Stimulated activated CD8-positive, alpha-beta memory T cell treated with anti-CD3 and anti-CD28 coated beads, Interleukin-12 subunit alpha, Interleukin-12 subunit beta, amount 100 ng/mL, for 4 hours (primary cell): ENCODE measurements at places on chromosomes 2 and 18.

DNA sequence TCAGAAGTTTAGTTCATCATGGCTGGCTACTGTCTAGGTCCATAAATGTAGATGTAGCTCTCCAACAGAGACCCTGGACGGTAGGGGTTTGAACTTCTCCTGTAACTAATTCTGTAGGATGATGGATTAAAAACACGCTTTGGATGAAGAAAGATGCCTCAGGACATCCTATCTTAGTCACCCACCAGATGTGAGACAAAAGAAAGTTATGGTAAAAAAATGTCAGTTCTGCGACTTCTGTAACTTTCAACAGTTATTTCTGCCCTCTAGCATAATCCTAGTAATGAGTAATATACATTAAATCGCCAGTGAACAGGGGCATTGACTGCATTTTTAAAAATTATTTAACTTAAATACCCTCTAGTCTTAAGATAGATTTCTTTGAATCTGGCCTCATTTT is 210.1 kb upstream of the LRATD1 start:
- DNase-seq, result no peak

DNA sequence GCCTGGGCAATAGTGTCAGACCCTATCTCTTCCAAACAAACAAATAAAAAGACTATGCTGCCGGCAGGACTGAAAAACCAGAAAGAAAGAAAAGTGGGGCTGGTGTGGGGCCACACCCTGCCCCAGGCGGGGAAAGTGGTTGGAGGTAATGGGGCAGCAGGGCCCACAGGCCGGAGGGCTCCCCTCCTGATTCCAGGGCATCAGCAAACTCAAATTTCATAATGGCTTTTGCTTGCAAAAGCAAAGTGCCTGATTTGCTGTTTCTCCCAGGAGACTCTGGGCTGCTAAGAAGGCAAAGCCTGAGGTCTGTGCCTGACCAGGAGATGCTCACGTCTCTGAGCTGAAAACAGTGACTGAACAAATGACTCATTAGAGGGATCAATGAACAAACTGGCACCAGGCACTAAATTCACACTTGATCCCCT is 121.9 kb downstream of the HDAC4 start:
- no peak for DNase-seq

DNA sequence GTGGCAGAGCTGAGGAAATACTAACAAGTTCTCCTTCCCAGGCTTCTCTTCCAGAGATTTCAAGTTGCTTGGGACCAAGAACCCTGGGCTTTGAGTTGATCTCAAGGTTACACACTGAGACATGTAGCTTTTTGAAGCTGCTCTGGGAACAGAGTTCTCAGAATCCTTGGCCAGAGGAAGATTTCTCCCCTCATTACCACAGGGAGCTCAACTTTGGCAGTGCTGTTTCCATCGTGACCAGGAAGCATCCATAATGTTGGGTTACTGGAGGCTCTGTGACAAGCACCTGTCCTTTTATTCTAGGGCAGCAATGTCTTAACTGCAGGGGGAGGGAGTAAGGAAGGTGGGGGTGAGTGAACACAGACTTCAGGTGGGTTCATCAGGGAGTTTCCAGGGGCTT is 41.5 kb upstream of the CHRNA1 start:
- no peak for DNase-seq

DNA sequence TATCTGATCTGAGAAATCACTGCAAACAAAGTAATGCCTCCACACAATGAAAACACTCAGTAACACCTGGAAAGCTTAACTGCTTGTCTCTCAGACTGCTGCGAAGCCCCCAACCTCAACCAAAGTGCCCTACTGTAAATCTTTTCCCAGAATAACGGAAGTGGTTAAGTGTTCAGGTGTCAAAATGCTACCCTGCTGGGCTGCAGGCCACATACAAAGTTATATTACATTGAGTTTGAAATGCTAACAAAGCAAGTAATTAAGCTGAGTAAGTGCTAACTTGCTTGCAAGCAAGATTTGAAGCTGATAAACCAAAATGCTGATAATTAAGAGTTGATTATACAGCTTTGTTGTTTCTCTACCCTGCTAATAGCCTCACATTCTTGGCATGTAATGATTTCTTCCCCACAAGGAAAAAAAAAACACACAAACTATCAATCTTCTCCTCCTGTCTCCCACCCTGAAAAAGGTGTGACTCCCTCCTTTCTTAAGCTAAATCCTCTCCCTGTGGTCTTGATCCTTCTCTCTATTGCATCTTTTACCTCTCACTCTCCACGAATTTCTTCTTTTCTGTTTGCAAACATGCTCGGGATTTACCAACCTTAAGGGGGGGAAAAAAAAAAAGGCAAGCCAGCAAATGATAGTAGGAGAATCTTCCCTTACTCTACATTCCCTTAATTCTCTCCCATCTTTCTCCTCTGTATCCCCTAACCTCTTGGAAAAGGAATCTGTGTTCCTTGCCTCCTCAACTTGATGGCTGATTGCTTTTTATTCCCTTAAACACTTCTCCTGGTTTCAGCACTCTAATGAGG is 266.8 kb upstream of the SIX3 start:
- no peak for DNase-seq

DNA sequence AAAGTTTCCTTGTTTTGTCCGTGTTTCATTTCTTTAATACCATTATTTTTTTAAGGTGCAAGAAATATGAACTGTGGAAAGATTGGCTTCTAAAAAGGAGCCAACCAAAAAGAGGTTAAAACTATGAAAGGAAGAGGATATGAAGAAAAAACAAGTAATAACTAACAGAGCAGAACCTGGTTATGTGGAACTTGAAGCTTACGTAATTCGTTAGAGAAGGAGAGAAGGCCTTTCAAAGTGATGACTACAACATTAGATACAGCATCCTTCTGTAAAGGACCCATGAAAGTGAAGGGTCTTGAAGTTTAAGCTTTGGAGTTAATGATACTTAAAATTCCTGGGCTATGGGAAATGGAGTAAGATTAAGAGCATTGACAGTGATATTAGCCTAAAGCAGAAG is 84.5 kb downstream of the ANKRD12 start:
- DNase-seq, result no peak

DNA sequence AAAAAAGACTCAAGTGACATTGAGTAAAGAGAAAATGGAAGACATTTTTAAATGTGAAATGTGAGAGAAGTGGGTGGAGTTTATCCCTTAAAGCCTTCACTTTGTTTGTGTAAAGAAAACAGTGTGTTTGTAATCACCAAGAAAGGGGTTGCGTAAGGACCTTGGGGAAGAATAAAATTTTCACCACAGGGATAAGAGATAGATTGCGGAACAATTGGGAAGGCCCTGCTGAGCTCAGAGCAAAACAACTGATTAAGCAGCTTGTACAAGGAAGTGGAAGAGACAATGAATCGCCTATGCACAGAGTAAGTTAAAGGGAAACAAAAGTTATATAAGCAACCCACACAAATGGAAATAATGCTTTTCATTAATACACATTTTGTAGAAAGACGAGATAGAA is 327.7 kb downstream of the RAD51AP2 start:
- no peak for DNase-seq

DNA sequence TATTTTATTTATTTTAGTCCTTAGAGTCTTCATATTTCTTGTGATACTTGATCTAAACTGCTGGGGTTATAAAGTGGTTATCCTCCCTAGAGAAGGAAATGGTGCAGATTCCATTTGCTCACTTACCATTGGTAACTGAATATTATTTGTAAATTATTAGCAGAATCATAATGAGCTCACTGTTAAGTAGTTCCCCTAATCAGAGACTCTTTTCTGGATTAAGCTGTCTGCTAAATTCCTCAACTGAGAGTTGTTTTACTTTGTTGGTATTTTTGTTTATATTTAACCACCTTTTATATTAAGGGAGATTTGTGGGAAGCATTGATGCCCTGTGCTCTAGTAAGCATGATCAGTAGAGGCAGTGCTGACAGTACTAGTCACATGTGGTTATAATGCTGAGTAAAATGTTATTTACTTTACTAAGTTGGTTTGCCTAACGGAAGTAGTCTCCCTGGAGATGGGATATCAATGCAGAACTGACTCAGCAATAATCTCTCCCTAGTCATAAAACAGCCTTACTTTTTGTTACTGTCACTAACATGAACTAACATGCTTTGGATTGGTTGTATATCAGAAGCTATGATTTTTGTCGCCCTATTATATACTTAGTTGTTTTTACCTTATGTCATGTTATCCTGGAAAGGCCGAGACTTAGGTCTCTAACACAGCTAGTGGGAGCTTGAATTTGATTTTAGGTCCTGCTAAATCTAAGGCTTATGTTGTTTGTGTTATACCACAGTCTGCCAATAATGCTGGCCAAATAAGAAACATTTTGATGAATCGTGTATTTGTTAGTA is 166.7 kb downstream of the MCFD2 start:
- no peak for DNase-seq

GRCh38 chr2:42359965-42360483 is 993 bp downstream of the COX7A2L start:
- no peak for DNase-seq

DNA sequence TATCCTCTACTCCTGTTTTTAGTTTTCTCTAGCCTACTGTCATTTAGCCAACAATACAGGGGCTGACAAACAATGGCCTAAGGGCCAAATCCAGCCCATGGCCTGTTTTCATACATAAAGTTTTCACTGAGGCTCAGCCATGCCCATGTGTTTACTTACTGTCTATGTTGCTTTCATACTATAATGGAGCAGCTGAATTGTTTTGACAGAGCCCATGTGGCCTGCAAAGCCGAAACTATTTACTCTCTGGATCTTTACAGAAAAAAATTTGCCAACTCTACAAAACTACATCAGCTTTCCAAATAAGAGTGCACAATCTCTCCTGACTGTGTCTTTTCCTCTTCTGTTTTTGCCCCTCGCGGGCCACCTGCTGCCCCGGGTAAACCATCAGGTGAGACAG is 24.0 kb downstream of the LGALSL start:
- no peak for DNase-seq

GRCh38 chr2:7620255-7620654 is 703.0 kb downstream of the RNF144A start:
- DNase-seq, result no peak

- no peak for DNase-seq
Observed at GRCh38 chr2:109481196-109481555, 132.6 kb downstream of the SEPTIN10 start.

DNA sequence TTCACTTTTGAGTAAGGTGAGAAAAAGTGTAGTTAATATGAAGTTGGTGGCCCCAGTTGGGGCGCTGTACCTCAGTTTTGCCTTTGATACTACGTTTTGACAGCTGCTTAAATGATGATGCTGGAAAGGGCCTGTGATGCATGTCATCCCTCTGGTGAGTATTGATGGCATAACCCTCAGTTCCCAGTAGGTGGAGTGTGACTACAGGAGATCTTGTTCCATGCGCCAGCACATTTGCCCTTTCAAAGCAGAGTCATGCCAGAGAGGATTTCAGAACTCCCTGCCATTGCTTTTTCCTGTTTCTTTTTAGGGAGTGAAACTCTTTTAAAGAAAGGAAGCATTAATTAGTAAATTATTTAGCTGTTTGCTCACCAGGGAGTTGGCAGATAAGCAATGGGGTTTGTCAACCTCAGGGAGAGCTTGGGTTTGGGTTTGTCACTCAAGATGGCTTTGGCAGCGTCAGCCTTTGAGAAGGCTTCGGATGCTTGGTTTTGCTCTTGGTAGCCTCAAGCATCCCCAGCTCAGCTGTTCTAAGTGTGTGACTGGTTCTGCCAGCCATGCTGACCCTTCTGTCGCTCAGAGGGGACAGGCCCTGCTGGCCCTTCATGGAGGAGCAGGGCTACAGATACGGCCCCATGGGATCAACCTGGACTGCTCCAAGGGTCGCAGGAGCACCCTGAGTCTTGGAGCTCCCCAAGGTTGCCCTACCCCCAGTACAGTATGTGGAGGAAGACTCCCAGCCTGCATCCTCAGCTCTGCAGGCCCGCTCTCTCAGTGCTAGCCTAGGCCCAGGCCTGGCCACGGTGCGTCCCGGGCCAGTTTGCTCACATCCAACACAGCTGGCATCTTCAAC is 29.1 kb downstream of the ARMC9 start:
- DNase-seq, result peak; percentile 16
